ENCODE measurements at places on chromosomes 2 and 18.

- DNase-seq = no peak
Observed at GRCh38 chr2:167253025-167253424, 364.7 kb downstream of the XIRP2 start.

DNA sequence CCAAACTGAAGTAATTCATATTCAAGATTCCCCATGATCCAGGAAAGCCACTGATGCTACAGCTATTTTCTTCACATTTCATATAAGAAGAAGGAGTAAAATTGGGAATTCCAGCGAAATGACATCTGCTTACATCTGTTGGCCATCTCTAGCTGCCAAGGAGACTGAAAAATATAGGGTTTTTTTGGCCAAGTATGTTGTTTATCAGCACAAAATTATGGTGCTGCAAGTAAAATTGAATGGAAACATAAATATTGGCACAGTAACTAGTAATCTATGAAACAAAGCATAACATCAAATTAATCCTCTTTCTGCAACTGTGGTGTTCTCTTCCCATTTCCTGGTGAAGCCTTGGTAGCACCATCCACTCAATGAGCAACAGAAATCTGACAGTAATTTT, 649.5 kb upstream of the ZNF804A start:
- no peak for DNase-seq

- DNase-seq = no peak
Observed at GRCh38 chr2:85862426-85862825, 26.4 kb downstream of the ST3GAL5 start.

DNA sequence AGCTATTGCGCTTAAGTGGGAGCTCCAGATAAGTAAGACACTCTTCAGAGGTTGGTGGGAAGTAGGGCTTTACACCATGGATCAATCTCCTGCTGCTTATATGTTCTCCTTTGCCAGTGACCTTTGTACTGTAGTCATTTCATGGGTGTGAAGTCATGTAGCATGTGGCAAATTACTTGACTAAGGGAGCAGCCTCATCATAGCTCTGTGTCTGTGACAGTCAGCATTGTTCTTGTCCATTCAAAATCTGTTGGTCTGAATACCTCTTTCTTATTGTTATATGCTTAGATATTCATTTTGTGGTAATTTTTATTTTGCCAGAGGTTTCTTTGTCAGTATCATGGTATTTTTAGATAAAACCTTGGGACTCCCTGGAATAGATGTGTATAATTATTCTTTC, 18.2 kb downstream of the SLC4A1AP start:
- DNase-seq = no peak

- DNase-seq = no peak
Observed at GRCh38 chr18:75581336-75582131, 154.0 kb upstream of the SMIM21 start.

DNA sequence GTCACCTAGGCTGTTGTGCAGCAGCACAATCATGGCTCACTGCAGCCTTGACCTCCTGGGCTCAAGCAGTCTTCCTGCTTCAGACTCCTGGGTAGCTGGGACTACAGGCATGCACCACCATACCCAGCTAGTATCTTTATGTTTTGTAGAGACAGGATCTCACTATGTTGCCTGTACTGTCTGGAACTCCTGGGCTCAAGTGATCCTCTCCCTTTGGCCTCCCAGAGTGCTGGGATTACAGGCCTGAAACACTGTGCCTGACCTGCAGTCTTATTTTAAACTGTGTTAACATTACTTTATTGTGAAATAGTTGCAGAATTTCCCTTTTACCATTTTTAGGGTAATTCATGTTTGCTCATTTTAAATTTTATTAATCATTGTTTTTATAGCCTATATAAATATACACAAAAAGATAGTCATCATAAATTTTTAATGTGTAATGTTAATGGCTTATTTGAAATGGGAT, 24.6 kb downstream of the EML4 start:
- no peak for DNase-seq

GRCh38 chr2:230601510-230601909, 111.1 kb upstream of the CAB39 start:
- peak; percentile 39 for DNase-seq

- no peak for DNase-seq
Observed at GRCh38 chr2:167438206-167438605, 549.9 kb downstream of the XIRP2 start.

- DNase-seq = no peak
Observed at GRCh38 chr2:96698221-96698861, 41.5 kb downstream of the LMAN2L start.

DNA sequence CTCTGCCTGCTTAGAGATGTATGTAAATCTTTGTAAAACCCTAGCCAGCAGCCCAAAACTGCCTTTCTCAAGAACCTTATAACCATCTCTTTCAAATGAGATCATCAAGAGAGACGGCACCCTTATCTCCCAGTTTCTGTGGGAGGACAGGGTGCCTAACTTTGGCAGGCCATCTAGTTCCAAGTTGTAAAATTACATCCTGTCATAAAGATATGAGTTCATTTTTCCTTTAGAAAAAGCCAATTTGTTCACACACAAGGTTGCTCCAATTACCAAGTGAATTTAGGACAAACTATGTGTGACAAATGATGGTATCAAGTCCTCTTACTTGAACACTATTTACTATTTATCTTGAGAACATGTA, 65.3 kb downstream of the MEMO1 start:
- DNase-seq = no peak

DNA sequence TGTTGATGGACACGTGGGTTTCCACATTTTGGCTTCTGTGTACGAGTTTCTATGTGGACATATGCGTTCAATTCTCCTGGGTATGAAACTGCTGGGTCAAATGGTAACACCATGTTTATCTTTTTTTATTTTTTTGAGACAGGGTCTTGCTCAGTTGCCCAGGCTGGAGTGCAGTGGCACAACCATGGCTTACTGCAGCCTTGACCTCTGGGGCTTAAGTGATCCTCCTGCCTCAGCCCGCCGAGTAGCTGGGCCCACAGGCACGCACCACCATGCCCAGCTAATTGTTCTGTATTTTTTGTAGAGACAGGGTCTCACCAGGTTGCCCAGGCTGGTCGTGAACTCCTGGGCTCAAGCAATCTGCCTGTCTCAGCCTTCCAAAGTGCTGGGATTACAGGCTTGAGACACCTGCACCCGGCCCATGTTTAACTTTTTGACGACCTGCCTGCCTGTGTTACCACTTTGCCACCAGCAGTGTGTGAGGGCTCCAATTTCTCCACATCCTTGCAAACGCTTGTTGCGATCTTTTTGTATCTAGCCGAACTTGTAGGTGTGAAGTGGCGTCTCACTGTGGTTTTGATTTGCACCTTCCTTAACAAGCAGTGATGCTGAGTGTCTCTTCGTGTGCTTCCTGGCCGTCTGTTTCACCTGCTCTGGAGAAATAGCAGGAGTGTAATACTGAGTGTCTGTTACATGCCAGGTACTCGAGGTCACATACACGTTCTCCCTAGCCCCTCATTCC, 6.9 kb downstream of the HSBP1L1 start:
- no peak for DNase-seq

GRCh38 chr2:29599946-29600345, 321.4 kb downstream of the ALK start:
- DNase-seq = no peak

- no peak for DNase-seq
Observed at GRCh38 chr18:63378919-63379638, 12.1 kb upstream of the KDSR start.

- no peak for DNase-seq
Observed at GRCh38 chr2:231057590-231057989, 923 bp downstream of the PSMD1 start.

GRCh38 chr2:183868153-183868552, 730.2 kb upstream of the ZNF804A start:
- no peak for DNase-seq

- no peak for DNase-seq
Observed at GRCh38 chr2:190695739-190696138, 46.9 kb downstream of the NAB1 start.

- no peak for DNase-seq
Observed at GRCh38 chr2:202762556-202762955, 109.0 kb downstream of the ICA1L start.

DNA sequence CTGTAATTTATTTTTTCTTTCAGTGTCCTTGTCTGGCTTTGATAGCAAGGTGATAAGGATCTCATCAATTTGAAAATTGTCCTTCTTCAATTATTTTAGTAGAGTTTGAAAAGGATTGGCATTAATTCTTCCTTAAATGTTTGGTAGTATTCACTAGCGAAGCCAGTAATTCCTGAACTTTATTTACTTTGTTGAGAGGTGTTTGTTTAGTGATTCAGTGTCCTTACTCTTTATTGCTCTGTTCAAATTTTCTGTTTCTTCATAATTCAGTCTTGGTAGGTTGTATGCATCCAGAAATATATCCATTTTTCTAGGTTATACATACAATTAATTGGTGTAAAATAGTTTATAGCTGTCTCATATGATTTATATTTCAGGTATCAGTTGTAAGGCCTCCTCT, 676.7 kb upstream of the POU3F3 start:
- no peak for DNase-seq

DNA sequence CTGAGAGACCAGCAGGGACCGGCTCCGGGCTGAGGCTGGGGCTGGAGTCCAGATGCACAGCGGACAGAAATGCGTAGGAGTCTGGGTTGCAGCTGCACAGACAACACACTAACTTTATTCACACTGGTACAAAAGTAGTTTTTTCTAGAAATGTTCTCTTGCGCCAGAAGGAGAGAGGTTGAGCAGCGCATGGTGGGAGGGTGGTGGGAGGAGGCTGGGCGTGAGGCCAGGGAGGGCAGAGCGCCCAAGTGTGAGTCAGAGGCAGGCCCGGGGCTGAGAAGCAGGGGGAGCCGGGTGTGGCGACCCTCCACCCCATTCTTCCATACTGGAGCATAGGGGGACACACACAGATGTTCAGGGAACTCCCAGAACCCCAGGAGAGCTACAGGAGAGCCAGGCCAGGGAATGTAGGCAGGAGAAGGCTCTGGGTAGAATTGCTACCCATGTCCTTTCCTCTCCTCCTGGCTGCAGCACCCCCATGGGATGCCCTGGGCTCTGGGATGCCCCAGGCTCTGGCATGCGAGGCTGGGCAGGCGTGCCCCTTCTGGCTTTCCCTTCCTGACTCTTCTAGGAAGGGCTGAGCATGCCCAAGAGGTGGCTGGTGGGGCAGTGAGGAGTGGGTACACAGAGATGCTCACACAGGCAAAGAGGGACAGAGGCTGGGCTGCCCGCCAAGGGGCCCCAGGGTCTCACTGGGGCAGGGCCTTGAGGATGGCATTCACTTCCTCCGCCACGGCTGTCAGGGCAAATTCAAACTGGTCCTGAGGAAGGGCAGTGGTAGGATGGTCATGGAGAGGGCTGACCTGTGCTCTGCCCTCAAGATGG, 10.6 kb downstream of the DNAJB2 start:
- DNase-seq = no peak

- DNase-seq = no peak
Observed at GRCh38 chr2:46615555-46615954, 136.2 kb downstream of the TMEM247 start.

DNA sequence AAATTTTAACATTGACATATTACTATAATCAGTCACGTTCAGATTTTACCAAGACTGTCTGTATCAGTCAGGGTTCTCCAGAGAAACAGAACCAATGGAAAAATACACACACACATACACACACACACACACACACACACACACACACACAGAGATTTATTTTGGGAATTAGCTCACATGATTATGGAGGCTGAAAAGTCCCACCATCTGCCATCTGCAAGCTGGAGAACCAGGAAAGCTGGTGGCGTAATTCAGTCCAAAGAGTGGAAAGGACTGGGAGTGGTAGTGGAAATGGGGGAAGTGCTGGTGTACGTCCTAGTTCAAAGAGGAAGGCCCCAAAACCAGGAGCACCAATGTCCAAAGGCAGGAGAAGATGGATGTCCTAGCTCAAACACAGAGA, 166.4 kb downstream of the AKAIN1 start:
- DNase-seq = no peak

GRCh38 chr2:162581959-162582798, 238.2 kb downstream of the GCA start:
- no peak for DNase-seq

- no peak for DNase-seq
Observed at GRCh38 chr2:3117650-3118216, 259.9 kb downstream of the EIPR1 start.

GRCh38 chr2:59034106-59034505, 793.0 kb upstream of the FANCL start:
- DNase-seq = no peak

GRCh38 chr2:11203480-11203879, 48.2 kb downstream of the SLC66A3 start:
- DNase-seq = no peak

- peak; percentile 25 for DNase-seq
Observed at GRCh38 chr18:79275992-79276391, 119.7 kb upstream of the NFATC1 start.

DNA sequence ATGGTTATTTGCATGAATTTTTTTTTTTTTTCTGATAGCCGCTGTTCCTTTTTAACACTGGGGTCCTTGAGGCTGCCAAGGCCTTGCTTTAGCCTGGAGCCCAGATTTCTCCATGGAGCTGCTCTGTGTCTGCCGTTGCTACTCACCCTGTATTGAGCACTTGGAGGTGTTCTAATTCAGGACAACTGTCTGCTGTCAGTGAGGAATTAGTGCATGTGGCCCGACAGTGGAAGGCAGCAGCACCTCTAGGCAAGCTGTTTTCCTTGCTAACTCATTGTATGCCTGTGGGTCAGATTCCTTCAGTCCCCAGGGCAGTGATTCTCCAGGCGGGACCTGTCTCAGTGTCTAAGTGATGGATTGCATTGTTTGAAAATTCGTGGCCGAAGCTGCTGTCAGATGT, 147.7 kb upstream of the DPP10 start:
- DNase-seq = peak; percentile 62

GRCh38 chr2:235643680-235644511, 150.1 kb downstream of the AGAP1 start:
- no peak for DNase-seq

- DNase-seq = peak; percentile 62
Observed at GRCh38 chr18:34122724-34123334, 101.9 kb downstream of the NOL4 start.

GRCh38 chr18:8303151-8303755, 306.0 kb upstream of the RAB12 start:
- no peak for DNase-seq

DNA sequence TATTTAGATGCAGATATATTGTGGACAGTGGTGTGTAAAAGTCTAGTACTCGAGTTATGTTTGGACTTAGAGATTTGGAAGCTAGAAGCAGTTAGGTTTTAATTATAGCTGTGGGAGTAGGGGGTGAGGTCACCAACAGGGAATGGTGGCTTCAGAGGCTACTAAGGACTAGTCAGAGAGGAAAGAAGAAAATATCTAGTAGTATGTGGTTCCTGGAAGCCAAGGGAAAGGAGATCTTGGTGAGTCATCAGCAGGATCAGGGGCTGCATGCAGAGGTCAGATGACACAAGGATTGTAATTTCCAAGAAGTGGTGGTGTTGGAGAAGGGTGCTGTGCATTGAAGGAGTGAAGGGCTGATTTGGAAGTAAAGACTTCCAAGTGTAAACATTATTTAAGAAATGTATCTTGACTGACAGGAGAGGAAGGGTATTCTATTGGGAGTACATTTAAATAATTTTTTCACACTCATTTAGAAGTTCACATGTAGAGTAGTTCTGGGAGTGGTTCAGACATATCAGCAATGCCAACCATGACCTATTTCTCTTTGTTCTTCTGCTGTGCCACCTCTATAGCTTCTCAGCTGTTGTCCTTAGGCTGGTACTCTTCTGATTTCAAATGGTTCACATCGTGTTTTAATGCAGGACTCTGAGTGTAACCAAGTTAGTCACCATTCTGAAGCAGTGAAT, 59.1 kb downstream of the ACSL3 start:
- no peak for DNase-seq
